Type B pancreatic cell (in vitro differentiated cells): ENCODE measurements at places on chromosomes 13 and 19.

- DNase-seq = no peak
Measured at GRCh38 chr13:61830475-61830874, 414.8 kb upstream of the PCDH20 start.

DNA sequence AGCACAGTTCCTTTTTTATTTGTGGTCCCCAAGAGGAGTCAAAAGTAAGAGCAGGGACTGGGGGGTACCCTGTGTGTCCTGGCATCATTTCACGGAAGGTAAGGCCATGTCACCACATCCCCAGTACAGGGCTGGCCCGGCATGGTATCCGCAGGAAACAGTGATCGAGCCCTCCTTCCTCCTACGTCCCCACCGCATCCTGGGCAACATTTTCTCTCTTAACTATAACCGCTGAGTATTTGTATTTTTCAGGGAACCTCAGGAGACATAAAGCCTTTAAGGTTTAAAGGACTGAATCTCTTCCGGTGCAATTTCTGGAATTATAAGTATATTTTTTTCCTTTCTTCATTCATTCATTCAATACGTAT lies 13.6 kb upstream of the LATS2 start:
- no peak for DNase-seq

DNA sequence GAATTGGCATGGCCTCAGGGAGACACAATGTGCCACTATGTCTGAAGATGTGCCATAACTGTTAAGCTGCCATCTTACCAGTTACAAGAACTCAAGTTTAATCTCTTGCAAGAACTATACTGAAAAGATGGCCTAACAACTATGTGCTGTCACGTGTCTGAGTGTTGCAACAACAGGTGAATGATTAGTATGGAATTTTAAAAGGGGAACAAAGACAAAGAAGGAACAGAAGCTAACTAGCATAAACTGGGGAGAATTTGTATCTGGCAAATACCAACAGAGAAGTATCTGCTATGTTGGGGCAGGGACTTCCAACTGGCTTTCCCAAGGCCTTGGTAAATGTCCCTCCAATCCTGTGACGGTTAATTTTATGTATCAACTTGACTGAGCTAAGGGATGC lies 11.5 kb upstream of the ACOD1 start:
- no peak for DNase-seq

DNA sequence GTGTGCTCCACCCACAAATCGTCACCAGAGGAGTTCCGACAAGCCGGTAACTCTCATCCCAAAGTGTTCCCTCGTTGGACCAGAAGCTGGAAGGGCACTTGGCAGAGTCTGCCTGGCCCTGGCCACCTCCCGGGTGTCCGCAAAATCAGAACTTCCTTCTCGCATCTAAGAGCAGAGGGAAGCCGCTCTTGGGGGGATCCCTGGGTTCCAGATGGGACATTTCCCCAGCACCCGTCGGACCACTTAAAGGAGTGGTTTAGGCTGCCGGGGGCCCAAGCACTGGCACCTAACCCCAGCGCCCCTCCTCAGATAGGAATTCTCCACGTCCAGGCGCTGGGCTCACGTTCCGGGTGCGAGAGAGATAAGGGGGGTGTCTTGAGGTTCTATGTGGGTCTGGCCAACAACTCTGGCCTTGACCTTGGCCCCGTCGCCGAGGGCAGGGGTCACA lies 857 bp upstream of the MAP2K7 start:
- no peak for DNase-seq

DNA sequence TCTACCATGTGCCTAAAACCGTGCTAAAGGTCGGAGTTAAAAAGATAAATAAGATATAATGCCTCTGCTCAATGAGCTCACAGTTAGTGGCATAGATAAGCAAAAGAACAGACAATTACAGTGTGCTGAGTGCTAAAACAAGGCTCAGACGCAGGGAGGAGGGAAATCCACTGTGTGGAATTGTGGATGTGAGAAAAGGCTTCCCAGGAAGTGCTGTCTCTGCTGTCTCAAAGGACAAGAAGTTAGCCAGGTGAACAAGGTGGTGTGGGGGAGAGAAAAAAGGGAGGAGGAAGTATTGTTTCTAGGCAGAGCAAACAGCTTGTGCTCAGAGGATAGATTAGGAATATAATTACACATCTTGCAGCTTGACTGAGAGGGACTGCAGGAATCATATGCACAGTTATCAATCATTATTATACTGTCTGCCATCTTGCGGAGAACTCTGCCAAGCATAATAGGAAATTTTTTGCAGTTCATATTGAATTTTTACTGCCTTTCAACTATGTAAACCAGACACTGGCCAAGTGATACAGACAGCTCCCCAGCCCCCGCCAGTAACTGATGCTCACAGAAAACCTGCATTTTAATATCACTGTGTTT lies 9.3 kb downstream of the C13orf42 start:
- DNase-seq = no peak

GRCh38 chr13:35554972-35555623 lies 78.6 kb upstream of the MAB21L1 start:
- no peak for DNase-seq
